Lower lobe of right lung (tissue), 2 donors: ENCODE measurements at places on chromosomes 12 and 14. TPM values are rescaled to one million over a fixed set of nuclear protein-coding genes. Genes with fewer than 3 reads are reported as not detected.

The SDS gene
- total RNA-seq = 1.1 TPM

DNA sequence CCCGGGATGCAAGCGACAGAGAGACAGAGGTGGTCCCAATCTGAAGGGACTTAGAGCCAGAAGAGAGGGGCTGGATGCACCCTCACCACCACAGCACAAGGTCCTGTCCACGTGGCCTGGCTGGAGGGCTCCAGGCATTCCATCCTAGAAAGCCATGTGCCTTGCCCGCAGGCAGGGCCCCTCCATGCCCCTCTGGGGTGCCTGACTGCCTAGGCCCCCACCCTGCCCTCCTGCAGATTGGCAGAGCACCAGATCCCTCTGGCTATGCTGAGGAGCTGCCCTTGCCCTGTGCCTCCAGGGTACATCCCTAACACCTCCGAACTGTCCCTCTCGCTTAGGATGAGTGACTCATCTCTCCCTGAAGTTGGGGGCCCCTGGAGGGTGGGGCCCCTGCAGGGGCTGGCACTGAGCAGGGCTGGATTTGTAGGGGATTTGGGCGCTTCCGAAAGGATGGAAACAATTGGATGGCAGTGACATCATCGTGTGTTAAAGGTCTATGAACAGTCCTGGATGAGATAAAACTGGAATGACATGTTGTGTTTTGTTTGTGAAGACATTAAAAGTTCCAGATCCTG, 50.9 kb downstream of the CHGA start:
- peak; percentile 41 for DNase-seq

DNA sequence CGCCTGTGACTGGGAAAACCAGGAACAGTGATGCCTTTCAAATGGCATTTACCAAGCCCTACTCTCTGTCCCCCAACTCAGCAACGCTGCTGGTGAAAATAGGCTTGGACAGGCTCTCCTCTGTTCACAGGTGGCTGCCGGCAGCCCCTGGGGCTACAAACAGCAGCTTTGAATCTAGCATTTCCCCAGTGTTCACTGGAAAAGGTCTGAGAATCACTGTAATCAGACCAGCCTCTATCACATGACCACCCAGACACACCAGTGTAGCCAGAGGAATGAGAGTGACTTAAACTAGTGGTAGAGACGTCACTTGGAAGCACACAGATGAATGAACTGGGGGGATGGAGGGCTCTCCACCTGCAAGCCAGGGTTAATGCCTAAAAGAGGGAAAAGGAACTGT, 151.8 kb downstream of the FOXN3 start:
- DNase-seq = no peak

- peak; percentile 54 for DNase-seq
These were observed 54.5 kb upstream of the MAX start for GRCh38 chr14:65156568-65157366.

The CLEC1B gene
- 0.95 TPM for total RNA-seq

- DNase-seq = no peak
These were observed 196.6 kb downstream of the PCNX1 start for GRCh38 chr14:71103662-71104484.

The IRAK3 gene
- 50.7 TPM for total RNA-seq

DNA sequence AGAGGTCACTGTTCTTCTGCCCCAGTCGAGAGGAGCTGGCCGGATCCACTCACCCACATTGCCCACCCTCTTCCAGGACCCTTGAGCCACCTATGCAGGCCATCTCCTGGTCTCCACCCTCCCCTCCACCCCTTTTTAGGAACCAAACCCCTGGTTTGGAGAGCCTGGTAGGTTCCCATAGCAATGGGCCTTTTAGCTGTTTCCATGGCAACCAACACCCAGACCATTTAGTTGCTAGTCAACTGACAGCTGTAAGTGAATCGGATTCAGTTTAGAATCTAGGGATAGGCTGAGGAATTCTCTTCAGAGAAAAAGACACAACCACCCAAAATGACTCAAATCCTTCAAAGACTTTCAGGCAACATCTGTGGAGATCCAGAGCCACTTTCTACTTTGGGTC, 16.5 kb downstream of the NPC2 start:
- DNase-seq = no peak

DNA sequence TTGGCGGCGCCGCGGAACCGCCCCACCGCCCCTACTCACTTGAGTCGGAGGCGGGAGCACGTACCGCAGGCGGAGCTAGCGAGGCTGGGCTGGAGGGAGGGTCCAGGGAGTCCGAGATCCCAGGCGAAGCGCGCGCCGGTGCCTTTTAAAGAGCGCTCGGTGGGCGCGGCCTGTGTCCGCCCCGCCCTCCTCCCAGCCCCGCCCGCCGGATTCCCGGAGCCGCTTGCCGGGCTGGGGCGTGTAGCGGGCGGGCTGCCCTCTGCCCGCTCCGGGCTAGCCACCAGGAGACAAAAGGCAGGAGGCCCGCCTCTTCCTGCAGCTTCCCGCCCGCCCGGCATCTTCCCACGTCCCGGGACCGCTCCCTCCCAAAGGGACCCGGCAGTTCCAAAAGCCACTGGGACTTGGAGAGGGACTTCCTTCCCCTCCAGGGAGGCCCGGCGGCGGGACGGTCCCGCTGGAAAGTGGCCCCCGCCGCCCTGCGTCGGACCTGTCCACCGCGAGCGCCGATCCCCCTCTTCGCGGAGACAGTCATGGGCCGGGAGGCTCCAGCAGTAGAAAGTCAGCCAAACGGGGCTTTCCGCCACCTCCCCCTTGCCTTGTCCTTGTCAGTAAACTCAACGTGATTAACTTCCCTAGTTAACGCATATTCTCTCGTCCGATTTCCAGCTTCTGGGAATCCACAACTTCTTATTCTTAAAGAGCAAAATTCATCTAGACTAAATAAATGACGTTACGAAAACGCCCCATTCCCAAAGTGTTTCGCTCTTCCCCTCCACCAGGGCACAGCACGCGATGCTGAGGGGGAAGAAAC, at the start of gene CSRP2:
Gene CSRP2 (minus strand): TSS at position 121 of the 811 bp plus-strand sequence. CDS start 12,759 bp downstream, outside the sequence.
- DNase-seq = peak; percentile 91

- no peak for DNase-seq
These were observed 10.1 kb upstream of the RASSF3 start for GRCh38 chr12:64600164-64600561.

GRCh38 chr14:34111953-34112352, 161.1 kb upstream of the EGLN3 start:
- no peak for DNase-seq

The LRFN5 gene
- total RNA-seq = 1.3 TPM

DNA sequence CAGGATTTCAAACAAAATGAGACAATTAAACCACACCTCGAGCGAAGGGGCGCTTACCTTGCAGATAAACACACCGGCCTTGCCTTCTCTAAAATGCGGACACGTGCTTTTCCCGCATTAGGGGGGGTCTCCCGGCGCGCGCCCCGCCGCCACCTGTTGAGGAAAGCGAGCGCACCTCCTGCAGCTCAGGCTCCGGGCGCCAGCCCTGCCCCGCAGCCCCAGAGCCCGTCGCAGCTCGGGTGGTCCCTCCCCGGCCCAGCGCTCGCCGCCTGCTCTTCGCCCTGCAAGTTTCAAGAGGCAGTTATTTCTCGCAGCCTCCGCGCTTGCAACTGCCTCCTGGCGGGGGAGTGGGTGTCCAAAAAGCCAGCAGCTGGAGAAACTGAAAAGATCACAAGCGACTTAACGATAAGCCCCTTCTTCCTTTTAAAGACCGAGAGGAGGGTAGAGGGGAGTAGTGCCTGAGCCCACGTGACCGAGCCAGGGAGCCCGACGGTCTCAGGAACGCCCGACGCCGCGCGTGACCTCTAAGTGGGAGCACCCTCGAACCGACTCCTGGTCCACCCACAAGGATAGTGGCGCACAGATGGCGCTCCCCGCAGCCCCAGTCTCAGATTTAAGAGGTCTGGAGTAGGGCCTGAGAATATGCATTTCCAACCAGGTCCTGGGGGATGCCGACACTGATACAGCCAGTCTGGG, at the start of gene ESR2:
Gene ESR2 (minus strand): TSS at position 396 of the 696 bp plus-strand sequence. CDS start 11,386 bp downstream, outside the sequence.
- DNase-seq = peak; percentile 51

The E2F7 gene
- 1.0 TPM for total RNA-seq

DNA sequence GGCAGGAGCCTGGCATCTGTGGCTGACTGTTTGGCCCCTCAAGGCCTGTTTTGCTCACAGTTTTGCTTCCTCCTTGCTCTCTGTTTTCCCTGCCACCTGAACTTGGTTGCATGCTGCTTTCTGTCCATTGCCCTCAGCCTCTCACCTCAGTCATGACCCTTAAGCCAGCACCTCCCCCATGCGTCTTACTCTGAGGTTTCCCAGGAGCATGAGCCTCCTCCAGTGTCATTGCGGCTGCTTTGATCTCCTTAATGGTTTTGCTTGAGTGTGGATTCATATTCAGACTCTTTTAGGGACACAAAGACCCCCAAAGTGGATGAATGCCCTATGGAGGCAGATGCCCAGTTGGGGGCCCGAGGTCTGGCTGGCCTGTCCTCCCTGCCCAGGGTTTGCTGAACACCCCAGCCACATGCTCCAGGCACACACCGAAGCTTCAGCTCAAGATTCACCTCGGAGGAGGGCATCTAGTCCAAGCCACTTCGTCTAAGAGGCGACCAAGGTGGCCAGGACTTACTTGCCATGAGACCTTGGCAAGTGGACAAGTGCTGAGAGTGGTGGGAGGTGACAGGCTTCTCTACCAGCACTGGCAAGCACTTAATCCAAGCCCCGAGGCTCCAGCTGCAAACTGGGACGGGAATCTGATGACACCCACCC, 95.4 kb upstream of the DIO3 start:
- DNase-seq = no peak

DNA sequence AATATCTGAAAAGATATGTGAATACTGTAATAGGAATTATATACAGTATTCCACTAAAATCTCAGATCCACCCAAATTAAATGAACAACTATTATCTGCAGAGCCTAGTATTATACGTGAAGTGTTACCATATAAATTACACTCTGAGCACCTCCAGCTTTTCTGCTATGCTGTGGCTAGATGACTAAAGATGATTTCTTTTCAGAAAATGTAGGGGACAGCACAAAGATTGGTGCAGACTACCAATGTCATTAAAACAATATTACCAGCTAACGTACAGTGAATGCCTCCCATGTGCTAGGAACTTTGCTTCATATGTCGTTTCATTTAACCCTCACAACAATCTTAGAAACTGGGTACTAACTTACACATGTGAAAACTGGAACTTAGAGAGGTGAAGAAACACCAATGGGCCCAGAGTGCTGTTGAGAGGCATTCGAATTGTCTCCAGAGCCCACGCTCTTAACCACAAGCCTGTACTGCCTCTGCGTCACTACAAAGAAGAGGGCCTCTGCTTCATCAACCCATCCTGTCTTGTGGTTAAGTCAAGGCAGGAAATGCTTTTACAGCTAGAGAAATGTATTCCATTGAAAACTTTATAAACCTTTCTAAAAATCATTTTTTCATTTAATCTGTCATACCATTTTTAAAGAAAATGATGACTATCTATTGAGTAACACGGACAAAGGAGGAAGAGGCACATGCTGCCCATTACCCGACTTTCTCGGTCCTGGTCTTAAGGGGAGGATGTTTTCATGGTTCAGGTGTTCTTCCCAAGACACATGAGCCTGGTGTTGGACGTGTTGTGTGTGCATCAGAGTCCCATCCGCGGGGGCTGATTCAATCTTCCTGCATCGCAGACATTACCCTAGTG, 1.3 kb downstream of the GPR65 start:
- DNase-seq = peak; percentile 47

- DNase-seq = no peak
These were observed 20.5 kb upstream of the RAD51AP1 start for GRCh38 chr12:4518106-4518728.

GRCh38 chr12:109579639-109580038, 6.0 kb downstream of the MVK start:
- no peak for DNase-seq

The PSMA6 gene
- total RNA-seq = 159 TPM

- DNase-seq = no peak
These were observed 841.7 kb downstream of the VRK1 start for GRCh38 chr14:97638864-97639263.

- DNase-seq = no peak
These were observed 9.4 kb upstream of the GPR68 start for GRCh38 chr14:91253795-91254323.

The DEGS2 gene
- total RNA-seq = 5.8 TPM

GRCh38 chr12:107584563-107584962, 101.0 kb upstream of the PWP1 start:
- no peak for DNase-seq

GRCh38 chr14:70527501-70528105, 7.2 kb downstream of the ADAM20 start:
- no peak for DNase-seq

The ASIC1 gene
- total RNA-seq = 1.6 TPM

DNA sequence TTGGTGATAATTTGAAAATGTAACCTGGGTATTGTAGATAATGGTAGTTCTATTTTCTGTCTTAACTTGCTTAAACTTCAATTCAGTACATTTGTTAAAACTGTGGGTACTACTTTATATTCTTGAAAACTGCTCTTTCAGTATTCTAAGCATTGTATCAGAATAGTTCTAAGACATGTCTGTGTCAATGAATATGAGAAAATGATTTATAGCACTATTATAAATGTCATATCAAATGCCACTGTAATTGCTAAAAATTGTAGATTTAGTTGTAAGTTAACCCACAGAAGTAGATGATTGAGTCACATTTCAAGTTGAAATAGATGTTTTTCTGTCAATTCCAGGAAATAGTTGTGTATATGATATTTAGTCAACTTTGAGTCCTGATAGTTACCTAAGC, 2.4 kb downstream of the NAA30 start:
- no peak for DNase-seq

GRCh38 chr12:114684098-114684869, at the start of gene TBX3:
TSS of gene TBX3 (minus strand) at chr12:114684175. CDS start at chr12:114683200, 975 bp downstream.
- DNase-seq = peak; percentile 85

DNA sequence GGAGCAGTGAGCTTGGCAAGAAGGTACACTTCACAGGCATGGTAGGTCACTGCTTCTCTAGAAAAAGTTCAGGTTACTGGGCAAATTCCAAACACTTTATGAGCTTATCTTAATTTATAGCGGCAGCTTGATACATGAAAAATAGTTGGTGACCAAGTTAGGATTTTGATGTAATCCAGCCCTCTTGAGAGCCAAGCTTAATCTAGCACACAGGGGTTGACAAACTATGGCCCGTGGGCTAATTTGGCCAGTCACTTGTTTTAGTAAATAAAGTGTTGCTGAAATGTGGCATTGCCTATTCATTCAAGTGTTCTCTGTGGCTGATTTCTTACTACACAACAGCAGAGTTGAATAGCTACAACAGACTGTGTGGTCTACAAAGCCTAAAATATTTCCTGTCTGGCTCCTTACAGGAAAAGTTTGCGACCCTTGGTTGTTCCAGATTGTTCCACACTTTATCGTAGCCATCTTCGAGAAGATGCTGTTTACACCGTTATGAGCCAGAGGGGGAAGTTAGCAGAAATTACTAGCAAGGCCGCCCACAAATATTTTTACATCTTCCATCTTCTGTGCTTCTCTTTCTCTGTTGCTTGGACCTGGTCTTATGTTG, 120.9 kb downstream of the DAAM1 start:
- no peak for DNase-seq

The ESPL1 gene
- 2.2 TPM for total RNA-seq

DNA sequence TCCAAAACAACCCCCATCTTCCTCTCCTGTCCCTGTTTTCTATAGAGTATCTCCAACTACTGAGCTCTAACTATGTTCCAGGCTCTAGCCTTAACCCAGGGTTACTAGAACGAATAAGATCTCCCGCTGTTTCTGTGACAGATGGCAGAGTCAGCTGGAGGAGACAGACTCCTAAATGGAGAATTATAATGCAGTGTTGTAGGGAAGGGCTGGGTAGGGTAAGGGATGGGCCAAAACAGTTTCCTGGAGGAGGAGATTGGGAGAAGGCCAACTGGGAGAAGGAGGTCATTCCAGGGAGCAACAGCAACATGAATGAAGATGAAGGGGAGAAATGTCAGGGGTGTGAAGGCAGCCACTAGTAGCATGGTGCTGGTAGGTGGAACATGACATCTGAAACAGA, 73.4 kb upstream of the ANO4 start:
- DNase-seq = no peak
